ENCODE measurements at places on chromosomes 1 and 21.
A peak's percentile ranks its signal among the peaks of the same experiment; 100 is the strongest.

DNA sequence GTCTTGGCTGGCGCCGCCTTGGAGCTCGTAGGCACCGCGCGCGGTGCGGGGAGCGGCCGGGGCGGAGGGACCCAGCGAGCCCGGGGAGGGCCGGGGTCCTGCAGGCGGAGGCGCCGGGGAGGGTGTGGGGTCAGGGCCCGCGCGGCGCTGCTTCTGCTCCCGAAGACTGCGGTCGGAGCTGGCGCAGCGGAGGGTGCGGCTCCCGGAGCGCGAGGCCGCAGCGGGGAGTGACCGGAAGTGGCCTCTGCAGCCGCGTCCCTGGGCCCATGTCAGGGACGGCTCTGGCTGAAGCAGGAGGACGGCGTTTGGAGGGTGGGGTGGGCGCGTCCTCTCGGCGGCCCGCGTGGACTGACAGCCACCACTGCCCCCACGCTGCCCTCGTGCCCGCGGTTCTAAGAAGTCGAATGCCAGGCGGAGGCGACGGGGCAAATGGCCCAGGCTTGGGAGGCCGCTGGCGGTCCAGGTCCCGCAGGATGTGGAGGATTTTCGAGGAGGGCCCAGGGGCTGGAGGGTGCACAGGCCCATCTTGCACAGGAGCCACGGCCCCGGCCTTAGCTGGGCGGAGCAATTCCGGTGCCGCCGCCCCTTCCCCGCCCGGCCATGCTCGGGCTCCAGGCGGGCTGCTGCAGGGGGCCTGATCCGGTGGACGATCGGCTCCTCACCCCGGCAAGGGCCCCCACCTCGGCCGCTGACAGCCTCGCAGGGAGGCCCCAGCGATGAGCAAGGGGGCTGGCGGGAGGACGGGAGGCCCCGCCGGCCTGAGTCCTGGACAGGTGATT, 7.7 kb upstream of the ZNF669 start:
- peak; percentile 60 for DNase-seq

DNA sequence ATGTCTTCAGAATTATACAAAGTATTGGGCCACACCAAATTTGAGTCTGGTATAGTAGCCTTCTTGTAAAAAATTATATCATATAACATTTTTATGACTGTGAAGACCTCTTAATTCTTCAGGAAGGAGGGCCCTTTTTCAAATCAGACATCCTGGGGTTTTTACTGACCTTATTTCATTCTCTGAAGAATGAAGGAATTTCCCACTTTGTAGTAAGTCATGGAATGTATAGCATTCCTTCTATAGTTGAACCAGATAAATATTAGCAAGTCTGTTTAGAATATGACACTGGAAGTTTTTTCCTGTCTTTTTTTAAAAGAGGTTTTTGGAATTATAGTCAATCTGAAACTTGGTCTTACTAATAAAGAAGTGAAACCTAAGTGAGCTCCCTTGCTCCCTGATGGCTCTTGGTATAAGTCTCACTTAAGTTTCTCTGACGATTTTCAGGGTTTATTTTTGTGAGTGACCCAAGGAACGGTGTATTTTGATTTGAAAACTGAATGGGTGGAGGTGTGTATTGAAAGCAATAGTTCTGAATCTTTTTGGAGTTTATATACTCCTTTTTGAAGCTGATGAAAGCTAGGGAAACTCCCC, 23.7 kb downstream of the SNX27 start:
- DNase-seq: no peak

GRCh38 chr1:236688705-236689104, 2.4 kb downstream of the ACTN2 start:
- no peak for DNase-seq

DNA sequence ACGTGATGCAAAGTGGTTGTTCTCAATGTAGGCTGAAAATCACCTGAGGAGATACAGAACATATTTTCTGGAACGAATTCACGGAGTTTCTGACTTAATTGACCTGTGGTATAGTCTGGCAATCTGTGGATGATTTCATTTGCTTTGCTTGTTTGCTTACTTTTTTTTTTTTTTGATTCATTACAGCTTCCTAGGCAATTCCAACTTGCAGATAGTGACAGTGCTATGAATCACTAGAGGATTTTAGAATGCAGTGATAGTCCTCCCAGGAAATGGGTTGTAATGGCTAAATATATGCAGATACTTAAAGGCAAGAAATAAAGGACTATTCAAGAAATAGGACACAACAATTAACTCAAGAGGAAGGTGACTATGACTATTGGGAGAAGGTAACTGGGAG, 1378.1 kb upstream of the PRMT6 start:
- DNase-seq: no peak

GRCh38 chr1:19479351-19480120, 5.8 kb downstream of the CAPZB start:
- DNase-seq: no peak

DNA sequence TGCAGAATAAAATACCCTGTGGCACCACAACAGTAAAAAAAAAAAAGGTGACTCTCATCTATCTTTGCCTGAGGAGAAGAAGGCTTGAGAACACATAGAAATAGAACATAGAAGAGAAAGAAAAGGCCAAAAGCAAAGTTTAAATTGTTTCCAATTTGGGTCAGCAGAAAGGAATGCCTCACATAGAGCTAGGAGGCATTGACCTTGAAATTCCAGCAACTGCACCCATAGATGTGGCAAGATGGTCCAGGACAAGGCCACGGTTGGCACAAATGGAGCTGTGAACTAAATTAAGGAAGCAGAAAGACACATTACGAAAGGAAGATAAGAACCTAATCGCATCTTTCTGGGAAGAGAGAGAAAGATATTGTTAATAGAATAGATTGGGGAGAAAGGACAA, 588.3 kb downstream of the LMO4 start:
- DNase-seq: no peak

- DNase-seq: no peak
Observed at GRCh38 chr21:39650801-39651200, 38.1 kb downstream of the B3GALT5 start.

GRCh38 chr21:38805328-38806152, at the start of gene ETS2:
TSS of gene ETS2 (plus strand) at chr21:38805929. CDS start at chr21:38810035, 4,106 bp downstream.
- DNase-seq: peak; percentile 87

DNA sequence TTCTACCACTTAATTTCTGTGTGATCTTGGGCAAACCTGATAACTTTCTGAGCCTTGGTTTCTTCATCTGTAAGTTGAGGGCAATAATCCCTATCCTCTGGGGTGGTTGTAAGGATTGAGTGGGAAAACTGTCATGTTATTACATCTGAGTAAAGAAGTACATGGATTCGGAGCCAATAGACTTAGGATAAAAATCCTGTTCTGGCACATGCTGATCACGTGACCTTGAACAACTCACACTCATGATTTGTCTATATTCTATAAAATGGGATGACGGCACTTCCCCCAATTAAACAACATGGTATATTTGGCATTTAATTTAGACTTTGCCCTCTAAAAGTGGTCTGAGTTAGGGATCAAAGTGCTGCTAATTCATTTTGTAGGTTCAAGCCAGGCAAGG, 315.5 kb downstream of the PLPP3 start:
- DNase-seq: no peak

GRCh38 chr1:172870901-172871606, 179.7 kb downstream of the TNFSF18 start:
- no peak for DNase-seq

- DNase-seq: no peak
Observed at GRCh38 chr1:115764541-115764940, 4.0 kb downstream of the CASQ2 start.

GRCh38 chr1:27650171-27650538, 15.2 kb upstream of the FGR start:
- DNase-seq: no peak

DNA sequence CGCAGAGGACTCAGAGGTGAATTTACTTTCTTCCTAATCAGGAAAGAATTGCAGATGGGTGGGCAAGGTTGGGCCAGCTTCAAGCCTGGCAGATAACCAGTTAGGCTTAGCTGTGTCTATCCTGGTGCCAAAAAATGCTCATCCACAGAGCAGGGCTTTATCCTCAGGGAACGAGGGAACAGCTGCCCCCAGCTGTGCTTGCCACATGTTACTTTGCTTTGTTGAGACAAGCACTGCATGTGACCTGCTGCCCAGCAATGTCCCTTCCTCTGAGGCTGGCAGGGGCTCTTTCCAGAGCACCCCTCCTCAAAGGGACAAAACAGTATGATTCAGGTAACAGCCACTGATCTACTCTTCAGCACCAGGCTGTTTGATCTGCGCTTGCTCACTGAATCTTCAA, 505.1 kb upstream of the USP24 start:
- DNase-seq: no peak

GRCh38 chr21:21436012-21436534, 437.9 kb downstream of the NCAM2 start:
- DNase-seq: no peak

- no peak for DNase-seq
Observed at GRCh38 chr1:9729523-9729922, 78.0 kb downstream of the PIK3CD start.

- DNase-seq: no peak
Observed at GRCh38 chr1:204647805-204648153, 37.8 kb downstream of the LRRN2 start.

DNA sequence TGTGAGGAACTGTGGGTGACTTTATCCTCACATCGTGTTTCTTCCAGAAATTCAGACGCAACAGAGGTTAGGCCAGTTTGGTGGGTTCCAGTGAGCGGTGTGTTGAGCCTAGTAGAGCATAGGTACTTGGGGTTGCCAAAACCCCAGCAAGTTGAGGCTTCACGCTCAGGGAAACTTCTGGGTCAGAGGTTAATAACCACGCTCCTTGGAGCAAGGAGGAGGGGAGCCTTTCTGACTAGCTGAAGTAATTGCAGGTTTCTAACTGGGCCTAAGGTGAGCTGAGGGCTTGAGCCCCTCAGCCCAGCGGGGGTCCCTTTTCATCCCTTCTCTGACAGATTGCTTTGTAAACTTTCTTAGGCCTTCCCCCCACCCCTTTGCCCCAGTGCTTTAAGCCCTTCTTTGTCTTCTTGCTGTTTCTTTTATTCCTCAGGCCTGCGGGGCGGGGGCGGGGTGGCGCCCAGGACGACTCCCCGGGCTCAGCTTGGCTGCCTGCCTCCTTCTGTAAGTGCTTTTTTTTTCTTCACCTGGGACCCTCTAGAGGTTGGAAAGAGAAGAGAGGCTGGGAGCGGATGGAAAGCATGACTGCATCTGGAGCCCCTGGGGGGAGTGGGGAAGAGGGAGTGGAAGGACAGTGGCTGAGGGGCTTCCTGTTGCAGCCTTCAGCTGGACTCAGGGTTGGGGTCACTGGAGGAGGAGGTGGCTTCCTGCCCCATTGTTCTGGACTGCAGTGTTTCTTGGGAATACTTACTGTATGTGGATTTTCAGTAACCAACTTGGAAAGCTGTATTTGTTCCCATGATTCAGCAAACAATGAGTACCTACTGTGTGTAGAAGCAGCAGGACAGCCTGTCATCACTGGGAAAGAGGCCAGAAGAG, 1.3 kb upstream of the ZNF436 start:
- no peak for DNase-seq

DNA sequence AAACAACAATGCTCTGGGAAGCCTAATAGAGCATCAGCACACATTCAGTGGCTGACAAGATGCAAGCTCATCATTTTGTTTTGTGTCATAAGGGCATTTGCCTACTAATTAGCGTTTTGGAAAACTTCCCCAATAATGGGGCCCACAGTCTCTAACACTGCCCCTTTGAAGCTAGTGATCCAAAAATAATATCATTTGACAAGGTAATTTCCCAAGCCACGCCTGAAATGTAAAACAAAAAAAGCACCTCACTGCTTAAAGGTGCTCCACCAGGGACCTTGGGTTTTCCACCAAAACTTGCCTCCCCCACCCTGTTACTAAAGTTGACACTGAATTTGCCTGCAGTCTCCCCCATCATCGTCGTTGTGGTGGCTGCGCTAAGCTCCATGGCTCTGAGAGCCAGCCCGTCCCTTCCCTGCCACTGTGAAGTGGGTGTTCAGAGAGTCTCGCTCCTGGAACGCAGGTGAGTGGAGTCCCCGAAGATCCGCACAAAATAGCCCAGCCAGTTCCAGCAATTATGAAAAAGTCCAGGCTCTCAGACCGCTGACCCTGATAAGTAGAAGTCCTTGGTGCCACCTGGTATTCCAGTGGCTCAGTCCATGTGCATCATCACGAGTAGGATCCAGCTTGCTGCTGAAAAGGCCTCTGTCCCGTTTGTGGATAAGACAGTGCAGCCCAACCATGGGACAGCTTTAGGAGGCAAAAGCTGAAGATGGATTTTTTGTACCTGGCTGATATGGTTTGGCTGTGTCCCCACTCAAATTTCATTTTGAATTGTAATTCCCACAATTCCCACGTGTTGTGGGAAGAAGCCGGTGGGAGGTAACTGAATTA, 52.2 kb downstream of the RAB3GAP2 start:
- DNase-seq: no peak

DNA sequence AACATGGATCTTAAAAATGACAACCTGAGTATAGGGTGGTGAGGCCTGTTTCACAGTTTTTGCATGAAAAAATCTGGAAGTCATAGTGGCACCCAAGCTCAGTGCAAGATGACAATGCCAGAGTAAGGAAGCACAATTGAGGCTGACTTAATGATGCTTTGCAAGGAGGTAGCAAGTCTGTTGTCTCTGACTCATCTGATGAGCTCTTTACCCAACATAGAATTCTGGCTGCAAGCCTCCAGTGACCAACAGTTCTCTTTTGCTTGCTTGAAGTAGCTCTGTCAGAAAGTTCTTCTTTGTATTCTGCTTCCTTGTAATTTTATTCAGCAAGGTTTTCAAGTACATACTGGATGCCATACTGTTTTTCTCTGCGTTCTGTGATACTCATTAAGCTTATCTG, 117.1 kb downstream of the FOXD2 start:
- DNase-seq: no peak

- DNase-seq: no peak
Observed at GRCh38 chr21:31502537-31503143, 156.9 kb upstream of the SOD1 start.

GRCh38 chr1:81050390-81050789, 750.3 kb upstream of the ADGRL2 start:
- no peak for DNase-seq

DNA sequence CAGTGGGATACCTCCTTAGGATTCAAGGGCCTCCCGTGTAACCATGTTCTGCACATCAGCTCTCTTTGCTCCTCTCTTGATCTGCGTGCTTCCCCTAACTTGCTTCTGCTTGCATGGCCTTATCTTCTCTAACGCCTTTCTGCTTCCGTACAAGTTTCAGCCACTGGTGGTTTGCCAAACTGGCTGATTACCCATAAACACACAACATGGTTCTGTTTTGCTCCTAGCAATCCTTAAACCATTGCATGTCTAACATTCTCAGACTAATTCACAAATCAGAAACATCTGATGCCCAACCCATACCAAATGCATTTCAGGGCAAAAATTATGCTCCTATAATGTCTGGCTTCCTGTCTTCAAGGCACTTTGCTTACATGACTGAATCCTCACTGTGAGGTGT, 166.4 kb downstream of the PBX1 start:
- no peak for DNase-seq

GRCh38 chr1:220391491-220391890, 119.2 kb upstream of the RAB3GAP2 start:
- no peak for DNase-seq

GRCh38 chr1:94408104-94408830, 9.9 kb upstream of the ABCD3 start:
- DNase-seq: no peak

DNA sequence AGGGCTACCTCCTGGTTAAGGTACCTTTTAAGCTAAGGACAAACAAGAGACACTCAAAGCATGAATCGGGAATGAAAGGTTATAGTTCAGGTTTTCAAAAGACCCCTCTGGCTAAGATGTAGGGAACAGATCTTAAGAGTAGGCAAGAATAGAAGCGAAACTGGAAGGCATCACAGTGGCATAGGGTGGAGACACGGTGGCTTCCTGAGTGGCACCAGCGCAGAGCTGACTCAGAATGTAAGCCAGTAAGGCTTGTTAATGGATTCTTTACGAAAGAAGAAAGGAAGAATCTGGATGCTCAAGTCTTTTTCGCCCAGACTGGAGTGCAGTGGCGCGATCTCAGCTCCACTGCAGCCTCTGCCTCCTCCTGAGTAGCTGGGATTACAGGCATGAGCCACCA, 21.2 kb downstream of the PADI6 start:
- no peak for DNase-seq
